ENCODE measurements at places on chromosomes 7 and 10.

DNA sequence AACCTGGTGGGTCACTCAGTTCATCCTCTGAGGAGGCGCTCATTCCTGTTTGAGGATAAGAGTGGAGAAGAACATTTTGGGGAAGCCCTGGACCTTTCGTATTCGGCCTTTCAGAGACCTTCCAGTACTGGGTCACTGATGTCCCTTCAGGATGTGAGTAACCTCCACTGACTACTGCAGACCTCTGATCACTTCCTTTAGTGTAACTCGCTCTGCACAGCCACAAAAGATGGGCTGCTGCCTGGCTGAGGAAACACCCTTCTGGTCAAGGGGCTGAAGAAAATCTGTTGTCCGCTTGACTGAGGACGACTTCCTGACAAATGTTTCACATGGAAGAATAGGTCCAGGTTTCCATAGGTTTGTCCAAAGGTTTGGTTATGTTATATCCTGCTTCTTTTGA is 15.9 kb upstream of the TBXAS1 start:
- DNase-seq: no peak

DNA sequence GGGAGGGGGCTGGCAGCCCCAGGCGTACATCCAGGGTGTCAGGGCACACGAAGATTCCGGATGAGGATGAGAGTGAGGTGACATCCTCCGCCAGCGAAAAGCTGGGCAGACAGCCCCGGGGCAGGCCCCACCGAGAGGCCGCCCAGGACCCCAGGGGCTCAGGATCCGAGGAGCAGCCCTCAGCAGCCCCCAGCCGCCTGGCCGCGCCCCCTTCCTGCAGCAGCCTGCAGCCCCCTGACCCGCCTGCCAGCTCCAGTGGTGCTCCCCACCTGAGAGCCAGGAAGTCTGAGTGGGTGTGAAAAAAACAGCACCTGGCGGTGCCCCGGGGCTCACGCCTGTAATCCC is 3.2 kb downstream of the GJD4 start:
- DNase-seq: no peak

DNA sequence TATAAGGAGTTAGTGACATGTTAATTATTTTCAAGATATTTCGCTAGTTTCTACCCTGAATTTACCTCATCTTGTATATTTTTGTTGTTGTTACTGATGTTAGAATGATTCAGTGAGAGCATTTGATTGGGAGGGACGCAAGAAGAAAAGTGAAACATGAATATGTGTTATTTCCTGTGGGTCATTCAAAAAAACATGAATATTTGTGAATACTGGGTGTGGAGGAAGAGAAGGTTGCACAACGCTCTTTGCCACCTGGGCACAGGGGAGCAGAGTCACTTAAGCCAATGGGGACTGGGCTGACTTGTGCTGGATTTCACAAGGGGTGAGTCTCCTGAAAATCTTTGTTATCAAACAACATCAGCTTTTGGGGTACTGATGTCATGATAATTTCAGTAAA is 39.5 kb downstream of the AGK start:
- no peak for DNase-seq

DNA sequence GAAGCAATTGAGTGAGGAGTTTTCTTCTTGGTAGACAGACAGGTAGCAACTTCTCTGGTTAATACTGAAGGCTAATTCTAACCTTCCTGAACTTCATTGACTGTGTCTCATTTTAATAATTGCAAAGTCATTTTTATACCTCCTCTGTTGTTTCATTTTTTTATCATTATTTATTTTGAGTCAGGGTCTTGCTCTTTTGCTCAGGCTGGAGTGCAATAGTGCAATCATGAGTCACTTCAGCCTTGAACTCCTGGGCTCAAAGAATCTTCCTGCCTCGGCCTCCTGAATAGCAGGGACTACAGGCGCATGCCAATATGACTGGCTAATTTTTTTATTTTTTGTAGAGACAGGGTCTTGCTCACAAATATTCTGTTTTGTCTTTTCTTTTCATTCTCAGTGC is 45.4 kb downstream of the APBB1IP start:
- DNase-seq: no peak

DNA sequence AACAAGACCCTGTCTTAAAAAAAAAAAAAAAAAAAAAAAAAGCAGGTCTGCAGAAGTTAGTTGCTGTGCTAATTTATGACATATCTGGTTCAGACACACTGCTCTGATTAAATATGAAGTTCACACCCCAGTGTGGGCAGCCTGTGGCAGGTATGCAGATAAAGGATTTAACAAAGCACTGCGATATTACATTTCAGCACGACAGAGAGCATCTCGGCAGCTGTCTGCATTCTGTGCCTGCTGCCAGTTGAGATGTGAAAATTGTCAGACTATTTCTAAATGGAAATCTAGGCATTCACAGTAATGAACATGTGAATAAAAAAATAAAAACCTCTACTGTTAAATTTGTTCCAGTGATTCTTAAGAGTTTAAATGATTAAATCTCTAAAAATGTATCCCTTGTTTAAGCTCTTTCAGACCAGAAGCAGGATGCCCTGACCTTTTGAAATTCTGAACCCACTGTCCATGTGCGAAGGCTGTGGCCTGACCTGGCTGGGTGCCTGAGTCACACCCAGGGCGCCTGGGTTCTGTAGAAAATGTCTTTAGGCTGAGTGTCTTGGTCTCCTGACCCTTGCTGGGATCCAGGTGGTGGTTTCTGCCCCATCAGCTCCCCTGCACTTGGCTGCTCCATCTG is 272.9 kb downstream of the WDR37 start:
- DNase-seq: no peak

- DNase-seq: no peak
Measured at GRCh38 chr7:114622221-114622620, 207.6 kb downstream of the FOXP2 start.

DNA sequence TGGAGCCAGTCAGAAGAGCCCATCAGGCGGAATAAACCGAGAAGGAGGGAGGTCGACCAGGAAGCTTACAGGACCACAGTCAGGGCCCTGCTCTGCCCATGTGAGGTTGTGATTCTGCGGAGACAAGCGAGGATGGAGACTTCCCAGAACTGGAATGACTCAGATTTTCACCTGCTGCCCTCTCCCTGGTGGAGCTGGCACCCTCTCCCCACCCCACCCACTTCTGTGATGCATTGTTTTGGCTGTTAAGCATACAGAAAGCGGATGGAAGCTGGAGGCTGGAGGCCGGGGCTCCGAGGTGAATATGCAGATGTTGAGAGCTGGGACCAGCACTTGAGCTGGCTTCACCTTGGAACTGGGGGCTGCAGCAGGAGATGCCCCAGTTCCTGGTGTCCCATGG is 57.4 kb downstream of the NPTX2 start:
- DNase-seq: no peak

- peak; percentile 66 for DNase-seq
Measured at GRCh38 chr10:11270135-11270857, 252.6 kb downstream of the CELF2 start.

- DNase-seq: no peak
Measured at GRCh38 chr7:91767820-91768219, 112.7 kb downstream of the MTERF1 start.

DNA sequence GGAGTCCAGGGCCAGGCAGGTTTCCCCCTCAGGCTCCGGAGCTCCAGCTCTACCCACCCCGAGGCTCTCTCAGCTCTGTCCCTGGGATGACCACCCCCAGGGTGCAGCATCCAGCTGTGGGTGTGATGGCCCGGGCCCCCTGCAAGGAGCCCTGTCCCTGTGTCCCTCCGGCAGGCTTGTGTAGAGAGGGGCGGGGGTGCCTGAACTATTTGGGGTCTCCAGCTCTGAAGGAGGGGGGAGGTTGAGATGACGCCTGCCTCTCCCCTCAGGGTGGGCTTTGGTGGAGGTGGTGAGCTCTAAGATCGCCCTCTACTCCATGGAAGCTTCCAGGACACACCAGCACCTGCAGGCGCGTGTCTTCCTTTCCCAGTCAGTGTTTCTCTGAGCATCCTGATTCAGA is 39.4 kb downstream of the ADRA2A start:
- DNase-seq: no peak

DNA sequence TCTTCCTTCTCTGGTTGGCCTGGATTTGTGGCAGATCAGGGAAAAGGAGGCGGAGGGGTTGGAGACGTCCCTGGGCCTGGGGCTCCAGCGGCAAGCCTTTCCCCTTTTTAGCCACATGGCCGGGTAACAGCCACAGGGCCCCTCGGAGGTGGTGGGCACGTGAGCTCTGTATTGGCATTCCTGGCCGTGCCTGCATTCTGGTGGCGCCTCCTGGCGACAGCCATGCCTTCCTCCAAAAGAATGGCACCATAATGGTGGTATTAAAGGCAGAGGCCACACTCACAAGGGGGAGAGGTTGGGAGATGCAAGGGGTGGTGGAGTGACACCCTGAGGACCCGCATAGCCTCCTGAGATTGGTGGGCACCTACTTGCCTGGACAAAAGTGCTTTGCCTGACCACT is 3.0 kb upstream of the AQP1 start:
- DNase-seq: no peak

- no peak for DNase-seq
Measured at GRCh38 chr7:123916240-123916724, 8.8 kb upstream of the SPAM1 start.

DNA sequence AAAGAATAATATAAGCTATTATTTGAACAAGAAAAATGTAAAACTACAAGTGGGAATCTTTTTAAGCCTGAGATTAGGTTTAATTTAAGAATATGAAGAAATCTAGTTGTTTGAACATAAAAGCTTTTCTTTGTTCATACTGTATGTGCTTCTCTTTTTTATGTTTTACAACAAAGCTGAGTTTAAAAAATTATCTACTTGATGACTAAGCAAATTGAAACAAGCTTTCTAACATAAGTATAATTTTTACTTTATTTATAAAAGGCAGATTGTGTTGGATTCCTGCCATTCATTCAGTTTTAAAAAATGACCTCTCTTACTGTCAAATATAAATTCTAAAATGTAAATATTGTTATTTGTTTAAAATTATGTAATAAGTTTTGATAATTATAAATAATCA is 958.2 kb downstream of the DNAJB9 start:
- DNase-seq: no peak

DNA sequence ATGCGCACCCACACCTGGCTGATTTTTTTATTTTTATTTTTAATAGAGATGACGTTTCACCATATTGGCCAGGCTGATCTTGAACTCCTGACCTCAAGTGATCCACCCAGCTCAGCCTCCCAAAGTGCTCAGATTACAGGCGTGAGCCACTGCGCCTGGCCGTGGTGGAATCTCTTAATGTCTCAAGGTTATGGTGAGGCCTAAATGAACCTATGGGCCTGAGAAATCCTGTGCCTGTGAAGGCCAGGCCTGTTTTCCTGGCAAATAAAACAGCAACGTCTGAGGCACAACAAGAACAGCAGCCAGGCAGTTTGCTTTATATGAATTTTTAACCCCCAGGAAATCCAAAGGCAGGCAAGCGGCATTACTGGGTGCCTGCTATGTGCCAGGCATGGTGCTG is 297.5 kb upstream of the ZMIZ1 start:
- no peak for DNase-seq

DNA sequence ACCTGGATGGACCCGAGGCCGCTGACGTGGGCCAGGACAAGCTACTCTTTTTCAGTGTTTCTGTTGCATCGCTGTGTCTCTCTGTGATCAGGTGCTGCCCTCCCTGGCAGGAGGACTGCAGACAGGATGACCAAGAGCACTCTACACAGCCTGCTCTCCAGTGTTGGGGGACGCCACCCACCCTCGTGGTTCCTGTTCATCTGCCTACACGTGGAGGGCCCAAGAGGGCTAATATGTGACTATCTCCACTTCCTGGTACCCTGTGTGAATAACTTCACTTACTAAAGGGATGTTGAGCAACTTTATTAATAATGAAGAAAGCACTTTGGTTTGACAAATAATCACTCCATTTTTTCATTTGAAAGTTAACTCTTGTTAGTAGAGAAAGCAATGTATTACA is 101.3 kb downstream of the EGFR start:
- no peak for DNase-seq

GRCh38 chr10:104591441-104591840 is 49.6 kb upstream of the SORCS3 start:
- no peak for DNase-seq

GRCh38 chr10:91424016-91424415 is 13.9 kb downstream of the HECTD2 start:
- DNase-seq: no peak

GRCh38 chr10:130333185-130333584 is 197.0 kb downstream of the GLRX3 start:
- no peak for DNase-seq

DNA sequence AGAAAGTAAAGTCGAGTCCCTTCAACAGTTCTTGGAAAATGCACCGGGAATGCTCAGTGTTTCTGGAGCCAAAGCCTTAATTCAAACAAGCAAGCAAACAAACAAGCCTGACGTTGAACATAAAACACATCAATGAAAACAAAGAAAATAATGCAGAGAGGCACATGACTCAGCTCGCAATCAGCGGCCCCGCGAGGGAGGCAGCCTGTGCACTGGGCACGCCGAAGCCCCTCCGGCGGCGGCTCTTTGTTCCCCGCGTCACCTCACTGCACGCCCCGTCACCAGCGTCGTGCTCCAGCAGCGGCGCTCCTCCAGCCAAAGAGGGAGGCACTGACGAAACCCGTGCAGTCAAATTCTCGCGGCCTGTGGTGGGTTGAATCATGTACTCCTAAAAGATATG is 151.5 kb downstream of the DNAJB6 start:
- DNase-seq: no peak

- no peak for DNase-seq
Measured at GRCh38 chr7:68423356-68423755, 1174.9 kb upstream of the AUTS2 start.

DNA sequence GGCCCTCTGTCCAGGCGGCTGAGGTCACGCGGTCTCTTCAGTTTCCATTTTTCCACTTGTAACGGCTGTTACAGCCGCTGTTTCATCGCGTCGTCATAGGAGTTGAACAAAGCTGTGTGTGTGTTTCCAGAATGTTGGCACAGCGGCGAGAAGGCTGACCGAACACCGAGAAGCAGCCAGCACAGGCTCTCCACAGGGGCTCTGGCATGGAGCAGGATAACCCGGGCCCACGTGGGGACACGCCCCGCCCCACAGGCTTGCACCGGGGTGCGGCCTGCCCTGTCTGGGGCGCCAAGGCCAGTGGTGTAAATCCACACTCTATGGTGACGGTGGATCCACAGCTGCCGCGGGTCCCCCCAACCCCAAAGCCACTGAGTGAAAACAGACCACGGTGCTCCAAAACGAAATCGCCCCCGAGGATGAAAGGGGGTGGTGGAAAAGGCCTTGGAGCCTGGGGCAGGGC is 448.2 kb downstream of the DNAJB6 start:
- DNase-seq: no peak

- no peak for DNase-seq
Measured at GRCh38 chr7:130865408-130866236, 131.6 kb upstream of the KLF14 start.

DNA sequence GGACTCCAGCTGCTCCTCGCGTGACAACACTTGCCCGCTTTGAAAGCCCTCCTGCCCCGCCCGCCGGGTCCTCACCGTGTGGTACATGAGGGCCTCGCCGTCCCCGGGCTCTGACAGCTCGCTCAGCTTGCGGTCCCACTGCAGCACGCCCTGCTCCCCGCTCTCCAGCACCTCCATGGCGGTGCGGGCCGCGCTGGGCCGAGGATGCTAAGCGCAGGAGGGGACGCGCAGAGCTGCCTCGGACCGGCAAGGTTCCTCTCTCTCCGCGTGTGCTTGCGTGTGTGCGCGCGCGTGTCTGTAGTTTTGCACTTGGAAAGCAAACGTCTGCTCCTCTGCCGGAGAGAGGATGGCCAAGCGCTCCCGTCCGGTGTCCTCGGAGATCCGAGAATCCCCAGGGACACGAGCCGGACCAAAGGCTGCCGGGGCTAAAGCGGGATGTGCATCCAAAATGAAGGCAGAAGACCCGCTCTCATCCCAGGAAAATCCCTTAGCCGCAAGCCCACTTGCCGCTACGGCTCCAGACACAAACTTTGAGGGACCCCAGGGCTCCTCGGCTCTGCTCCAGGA is at the start of gene CREB3L2:
TSS of gene CREB3L2 (minus strand) at position 558 of the 567 bp plus-strand sequence. CDS start at position 177, 381 bp downstream.
- DNase-seq: peak; percentile 62

- DNase-seq: no peak
Measured at GRCh38 chr10:124911124-124912067, 30.5 kb upstream of the ZRANB1 start.
